Anterior cingulate cortex (tissue), 58 donors: ENCODE measurements at places on chromosomes 4 and X.

DNA sequence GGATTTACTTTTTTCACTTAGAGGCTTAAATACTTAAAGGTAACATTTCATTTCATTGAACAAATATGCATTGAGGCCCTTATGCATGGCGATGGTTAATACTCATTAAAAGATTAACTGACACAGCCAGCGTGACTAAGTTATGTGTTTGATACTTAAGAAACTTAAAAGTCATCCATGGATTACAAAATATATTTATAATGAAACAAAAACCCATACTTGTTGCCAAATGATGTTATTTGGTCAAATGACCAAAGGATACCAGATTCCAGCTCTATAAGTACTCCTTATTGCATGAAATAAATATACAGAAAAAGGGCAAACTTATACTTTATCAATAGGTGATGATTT, 26.7 kb downstream of the ZNF330 start:
- DNase-seq = no peak

- no peak for DNase-seq
Measured at GRCh38 chr4:60938621-60939020, 261.5 kb upstream of the ADGRL3 start.

DNA sequence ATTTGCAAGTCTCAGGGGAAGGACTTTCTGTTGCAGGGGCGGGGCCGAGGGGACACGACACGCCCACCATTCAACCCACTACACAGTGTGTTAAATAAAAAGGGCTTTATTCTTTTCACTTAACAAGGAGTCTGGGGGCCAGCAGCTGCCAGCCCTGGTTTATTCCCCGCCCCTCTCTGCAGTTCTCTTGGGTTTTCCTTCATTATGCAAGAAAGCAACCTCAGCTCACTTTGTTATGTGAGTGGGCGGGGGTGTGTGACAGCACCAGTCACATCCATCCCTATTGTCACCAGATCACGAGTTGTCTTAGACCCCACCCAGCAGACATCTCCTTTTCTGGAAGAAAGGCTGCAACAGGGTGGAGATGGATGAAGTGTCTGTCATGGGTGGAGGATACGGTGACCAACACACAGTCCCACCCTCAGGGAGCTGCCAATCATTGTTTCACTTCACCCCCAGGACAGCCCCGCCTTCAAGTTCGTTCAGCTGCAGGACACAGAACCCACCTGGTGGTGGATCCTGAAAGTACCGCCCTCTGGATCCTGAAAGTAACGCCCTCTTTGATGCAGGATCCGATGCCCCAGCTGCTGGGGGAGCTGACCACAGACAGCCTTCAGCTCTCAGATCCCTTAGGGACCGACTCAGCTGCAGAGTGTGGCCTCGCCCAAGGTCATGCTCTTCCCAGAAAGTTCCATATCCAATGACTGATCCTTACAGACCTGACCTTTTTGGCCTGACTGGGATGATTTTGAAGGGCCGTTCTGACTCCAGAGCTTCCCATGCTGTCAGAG, 79.6 kb downstream of the SMIM20 start:
- DNase-seq = no peak

GRCh38 chr4:40744218-40744617, 5.5 kb upstream of the NSUN7 start:
- DNase-seq = no peak

GRCh38 chr4:67106861-67107460, 438.3 kb downstream of the CENPC start:
- DNase-seq = no peak

- DNase-seq = no peak
Measured at GRCh38 chrX:80335062-80335830, 85.0 kb upstream of the TENT5D start.

- no peak for DNase-seq
Measured at GRCh38 chr4:38101563-38101962, 141.4 kb downstream of the PTTG2 start.

DNA sequence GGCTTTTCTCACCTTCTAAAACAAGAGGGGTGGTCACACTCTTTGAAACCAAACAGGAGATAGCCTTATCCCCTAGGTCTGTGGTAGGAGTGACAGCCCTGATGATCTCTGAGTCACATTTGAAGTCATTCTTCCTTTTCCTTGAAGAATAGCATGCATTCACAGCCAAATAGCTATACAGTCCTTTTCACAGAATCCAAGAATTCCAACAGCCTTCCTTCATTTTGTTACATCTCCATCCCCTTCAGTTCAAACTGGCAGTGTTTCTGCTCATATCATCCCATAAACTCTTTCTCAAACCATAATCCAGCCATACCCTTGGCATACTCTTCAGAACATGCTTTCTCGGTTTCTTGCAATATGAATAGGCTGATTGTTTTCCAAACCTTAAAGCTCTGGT, 33.3 kb upstream of the TMEM184C start:
- DNase-seq = no peak

DNA sequence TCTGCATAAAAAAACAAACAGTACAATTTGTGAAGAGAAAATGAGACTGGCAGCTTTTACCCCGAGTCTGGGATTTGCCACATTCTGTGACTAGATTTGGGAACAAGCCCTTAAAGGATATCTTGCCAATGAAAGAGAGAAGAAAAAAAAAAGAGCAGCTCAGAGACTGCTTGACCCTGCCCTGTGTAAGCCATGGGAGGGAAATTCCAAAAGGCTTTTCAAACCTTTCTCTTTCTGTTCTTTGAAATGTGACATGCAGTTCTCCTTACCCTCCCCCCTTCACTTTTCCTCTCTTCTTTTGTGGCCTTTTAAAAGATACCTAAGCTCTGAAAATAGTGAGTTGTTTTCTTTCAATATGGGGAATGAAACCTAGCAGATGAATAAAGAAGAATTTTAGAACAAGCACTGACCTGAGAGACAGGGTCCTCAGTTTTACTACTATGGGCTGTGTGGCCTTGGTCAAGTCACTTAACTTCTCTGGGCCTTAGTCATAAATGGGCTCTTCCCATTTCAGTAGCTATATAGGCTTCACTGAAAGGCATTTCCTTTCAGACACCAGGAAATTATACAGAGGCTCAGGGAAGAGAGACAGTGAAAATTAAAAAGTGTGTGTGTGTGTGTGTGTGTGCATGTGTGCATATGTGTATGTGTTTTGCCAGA, 5.1 kb downstream of the CCDC160 start:
- DNase-seq = no peak

- no peak for DNase-seq
Measured at GRCh38 chr4:1501754-1502500, 95.7 kb upstream of the NKX1-1 start.

- DNase-seq = no peak
Measured at GRCh38 chr4:173482330-173482931, 47.6 kb downstream of the HAND2 start.

GRCh38 chr4:41532882-41533281, 5.1 kb upstream of the LIMCH1 start:
- DNase-seq = no peak

- DNase-seq = no peak
Measured at GRCh38 chr4:164439037-164439436, 314.9 kb upstream of the SMIM31 start.

- DNase-seq = no peak
Measured at GRCh38 chr4:79599691-79600090, 191.7 kb upstream of the GK2 start.

DNA sequence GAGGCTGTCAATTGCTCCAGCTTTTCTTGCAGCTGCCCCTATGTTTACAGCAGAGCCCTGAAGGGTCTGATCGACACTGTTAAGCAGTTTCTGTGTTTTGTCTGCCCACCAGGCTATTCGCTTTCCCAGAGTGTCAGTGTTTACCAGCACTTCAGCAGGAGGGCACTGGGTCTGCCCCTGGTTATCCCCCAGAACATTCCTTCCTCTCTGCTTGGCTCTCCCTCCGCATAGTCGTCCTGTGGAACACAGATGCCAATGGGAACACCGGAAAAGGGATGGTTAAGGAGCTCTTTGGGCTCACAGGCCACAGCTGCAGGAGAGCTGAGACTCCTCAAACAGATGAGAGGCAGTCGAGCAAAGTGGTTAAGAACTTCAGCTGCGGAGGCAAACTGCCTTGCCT, 71.3 kb upstream of the FBXW7 start:
- no peak for DNase-seq

- no peak for DNase-seq
Measured at GRCh38 chr4:74394476-74395136, 29.7 kb downstream of the EREG start.

- no peak for DNase-seq
Measured at GRCh38 chr4:152301381-152301780, 234.5 kb downstream of the FBXW7 start.

DNA sequence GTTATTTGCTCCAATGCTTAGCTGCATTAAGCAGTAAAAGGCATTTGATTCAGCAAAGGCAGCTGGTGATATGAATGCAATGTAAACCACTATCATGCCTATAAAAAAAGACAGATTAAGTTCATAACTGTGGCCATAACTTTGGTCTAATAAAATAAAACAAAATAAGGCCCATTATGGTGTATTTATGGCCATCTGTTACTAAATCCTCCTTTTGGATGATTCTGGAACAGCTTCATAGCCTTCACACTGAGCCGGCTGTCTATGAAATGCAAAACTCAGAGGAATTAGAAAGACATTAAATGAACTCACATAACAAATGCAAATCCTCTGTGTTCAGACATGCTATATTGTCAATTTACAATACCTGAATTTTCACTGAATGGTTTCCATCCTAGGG, 223.7 kb upstream of the FAT4 start:
- DNase-seq = no peak

GRCh38 chrX:151984328-151984727, 9.9 kb upstream of the GABRE start:
- DNase-seq = no peak

- DNase-seq = no peak
Measured at GRCh38 chr4:67393699-67394281, 151.5 kb downstream of the CENPC start.

DNA sequence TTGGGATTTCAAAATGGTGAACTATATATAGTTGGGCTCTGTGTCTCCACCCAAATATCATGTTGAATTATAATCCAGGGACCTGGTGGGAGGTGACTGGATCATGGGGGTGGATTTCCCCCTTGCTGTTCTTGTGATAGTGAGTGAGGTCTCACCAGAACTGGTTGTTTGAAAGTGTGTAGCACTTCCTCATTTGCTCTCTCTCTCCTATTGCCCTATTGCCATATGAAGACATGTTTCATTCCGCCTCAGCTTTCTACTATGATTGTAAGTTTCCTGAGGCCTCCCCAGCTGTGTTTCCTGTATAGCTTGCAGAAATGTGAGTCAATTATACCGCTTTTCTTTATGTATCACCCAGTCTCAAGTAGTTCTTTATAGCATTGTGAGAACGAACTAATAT, 545.6 kb downstream of the TRAM1L1 start:
- DNase-seq = no peak

- no peak for DNase-seq
Measured at GRCh38 chr4:3834186-3834662, 68.0 kb downstream of the ADRA2C start.

DNA sequence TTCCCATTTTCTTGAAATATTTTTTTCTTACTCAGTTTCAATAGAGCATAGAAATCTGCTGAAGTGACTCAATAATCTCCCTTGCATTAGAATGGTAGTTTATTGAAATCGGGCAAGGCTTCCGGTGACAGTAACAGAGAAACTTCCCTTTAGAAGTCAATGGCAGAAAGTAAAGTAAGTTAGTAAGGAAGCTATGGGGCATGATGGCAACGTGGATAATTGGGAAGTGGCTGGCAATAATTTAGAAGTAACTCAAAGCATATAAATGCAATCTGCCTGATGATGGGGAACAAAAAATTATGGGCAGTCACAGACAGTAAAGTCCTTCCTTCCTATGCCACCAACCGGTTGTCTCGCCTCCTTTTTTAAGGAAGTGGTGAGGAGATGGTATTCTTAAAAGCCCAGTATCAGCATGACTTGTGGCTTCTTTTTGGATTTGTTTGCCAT, 7.6 kb downstream of the CYBB start:
- no peak for DNase-seq

DNA sequence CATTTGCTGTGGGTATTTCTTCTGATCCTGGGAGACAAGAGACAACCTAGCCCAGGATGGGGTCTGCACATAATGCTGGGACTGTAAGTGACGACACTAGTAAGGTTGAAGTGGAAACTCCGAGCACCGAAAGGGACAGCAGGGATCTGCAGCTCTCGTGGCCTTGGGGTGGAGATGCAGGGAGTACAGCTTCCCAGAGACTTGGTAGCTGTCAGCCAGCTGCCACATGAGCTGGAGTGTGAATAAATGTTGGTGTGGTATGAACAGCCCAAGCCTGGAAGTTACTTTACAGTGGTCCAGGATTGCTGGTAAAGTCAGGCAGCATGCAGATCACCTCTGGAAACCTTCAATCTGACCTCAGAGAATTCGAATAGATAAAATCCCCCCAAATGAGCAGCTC, 97.6 kb downstream of the FAM193A start:
- no peak for DNase-seq

GRCh38 chr4:25031077-25031621, 403 bp upstream of the LGI2 start:
- no peak for DNase-seq

DNA sequence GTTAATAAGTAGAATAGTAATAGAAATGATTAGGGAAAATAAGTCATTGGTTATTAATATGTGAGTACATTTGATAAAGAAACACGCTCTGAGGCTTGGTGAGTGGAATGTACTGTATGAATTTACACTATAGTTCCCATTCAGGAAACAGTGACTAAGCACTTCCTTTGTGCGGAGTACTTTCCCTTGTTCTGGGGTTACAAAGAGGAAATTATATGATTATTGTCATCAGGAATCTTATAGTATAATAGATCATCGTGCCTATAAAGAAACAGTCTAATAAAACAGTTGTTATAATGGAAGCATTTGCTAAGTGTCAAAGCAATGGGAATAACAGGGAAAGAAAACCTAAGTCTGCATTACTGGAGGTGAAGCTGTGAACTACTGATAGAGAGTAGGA, 138.0 kb downstream of the RPA4 start:
- DNase-seq = no peak

DNA sequence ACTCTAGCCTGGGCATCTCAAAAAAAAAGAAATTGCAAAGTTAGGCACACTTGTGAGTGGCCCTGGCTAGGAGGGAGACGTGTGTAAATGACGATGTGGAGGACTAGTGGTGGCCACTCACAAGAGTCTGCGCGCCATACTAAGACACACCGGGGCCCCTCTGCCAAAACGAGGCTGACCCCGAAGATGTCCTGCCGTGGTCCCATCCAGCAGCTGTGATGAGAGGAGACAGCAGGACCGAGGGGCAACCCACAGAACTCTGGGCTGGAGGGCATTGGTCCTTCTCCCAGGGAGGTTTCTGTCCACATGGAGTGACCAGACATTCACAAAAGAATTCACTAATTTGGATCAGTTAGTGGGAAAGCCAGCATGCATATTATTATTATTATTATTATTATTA, 47.4 kb downstream of the NOP14 start:
- DNase-seq = no peak

DNA sequence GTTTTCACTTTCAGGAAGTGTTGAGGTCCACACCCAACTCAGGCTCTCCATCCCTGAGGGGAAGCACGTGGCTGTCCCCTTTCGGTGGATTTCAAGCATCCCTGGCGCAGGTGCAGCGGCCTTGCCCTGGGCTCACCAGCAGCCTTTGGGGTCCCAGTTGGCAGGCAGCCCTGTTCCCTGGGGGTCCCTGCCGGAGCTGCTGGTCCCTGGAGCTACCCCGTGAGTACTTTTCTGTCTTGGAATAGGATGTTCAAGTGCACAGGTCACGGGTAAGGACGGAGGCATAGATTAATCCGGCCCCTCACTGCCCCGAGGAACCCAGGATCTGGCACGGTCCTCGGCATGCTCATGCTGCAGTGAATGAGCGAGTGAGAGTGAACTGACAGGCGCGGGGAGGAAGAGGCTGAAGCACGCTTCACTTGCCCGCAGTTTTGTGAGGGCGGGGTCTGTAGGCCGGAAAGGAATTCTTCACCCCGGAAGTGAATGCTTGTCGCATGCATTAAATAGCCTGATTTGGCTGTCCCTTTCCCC, 117.2 kb upstream of the FAT1 start:
- DNase-seq = no peak
